ENCODE measurements at places on chromosomes 7 and 10.

- no peak for DNase-seq
Measured at GRCh38 chr7:36040679-36041078, 112.4 kb upstream of the EEPD1 start.

GRCh38 chr7:46186131-46186530, 265.1 kb upstream of the IGFBP3 start:
- no peak for DNase-seq

DNA sequence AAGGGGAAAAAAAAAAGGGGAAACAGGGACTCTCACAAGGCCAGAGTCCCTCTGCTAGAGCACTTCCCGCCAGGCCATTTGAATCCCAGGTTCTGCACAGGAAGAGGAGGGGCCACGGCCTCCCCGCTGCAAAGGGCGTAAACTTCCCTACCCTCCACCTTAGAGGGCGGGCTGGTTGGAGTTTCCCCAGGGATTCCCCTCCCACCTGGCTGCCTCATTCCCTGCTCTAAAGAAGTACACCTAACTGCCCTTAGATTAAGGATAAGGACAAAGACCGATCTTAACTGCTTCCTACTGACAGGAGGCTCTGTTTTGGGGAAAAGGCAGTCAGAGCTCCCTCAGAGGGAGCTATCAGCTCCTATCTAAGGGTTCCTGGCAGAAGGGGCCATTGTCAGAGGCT, 102.0 kb upstream of the ARMC3 start:
- no peak for DNase-seq

- no peak for DNase-seq
Measured at GRCh38 chr7:109256762-109257560, 687.3 kb downstream of the DNAJB9 start.

- DNase-seq = no peak
Measured at GRCh38 chr10:124450012-124450782, at the start of gene NKX1-2. Gene NKX1-2, minus strand, starts transcription at chr10:124450035. Its CDS starts 92 bp downstream, at chr10:124449943.

- DNase-seq = no peak
Measured at GRCh38 chr7:135390829-135391228, 119.1 kb downstream of the CNOT4 start.

Data from activated naive CD4-positive, alpha-beta T cell treated with anti-CD3 and anti-CD28 coated beads, Interleukin-2, amount 10 ng/mL, durations not matched to agents 7 days and 5 days (primary cell).